ENCODE measurements at places on chromosomes 6 and 20. TPM values are rescaled to one million over a fixed set of nuclear protein-coding genes. Genes with fewer than 3 reads are reported as not detected.

Gene CYP39A1
- 8.3 TPM for total RNA-seq

- DNase-seq: no peak
Measured at GRCh38 chr6:157068691-157069324, 254.5 kb downstream of the TMEM242 start.

Gene HSPA12B
- 1.2 TPM for total RNA-seq

Gene ZSWIM1
- 13.0 TPM for total RNA-seq

- no peak for DNase-seq
Measured at GRCh38 chr6:150235218-150235617, 92.4 kb downstream of the PPP1R14C start.

DNA sequence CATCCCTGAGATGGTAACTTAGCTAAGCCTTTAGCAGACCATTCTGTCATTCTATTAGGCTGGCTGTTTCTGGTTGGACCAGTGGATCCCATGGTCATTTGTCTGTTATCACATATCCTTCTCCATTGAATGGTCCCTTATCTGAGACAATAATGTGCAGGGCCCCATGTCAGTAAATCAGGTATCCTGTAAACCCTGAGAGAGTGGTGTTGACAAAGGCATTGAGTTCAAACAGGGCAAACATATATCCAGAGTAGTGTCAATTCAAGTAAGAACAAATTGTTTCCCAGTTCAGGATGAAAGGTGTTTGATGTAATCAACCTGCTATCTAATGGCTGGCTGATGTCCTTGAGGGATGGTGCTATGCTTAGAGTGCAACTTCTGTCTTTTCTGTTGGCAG is 126.2 kb downstream of the LINC00237 start:
- DNase-seq: no peak

Gene F13A1
- 29.7 TPM for total RNA-seq

Gene GNMT
- 4.3 TPM for total RNA-seq

Gene BIRC7
- not detected for total RNA-seq

Gene RSPO3
- total RNA-seq: 10.7 TPM

Gene C20orf144
- total RNA-seq: not detected

DNA sequence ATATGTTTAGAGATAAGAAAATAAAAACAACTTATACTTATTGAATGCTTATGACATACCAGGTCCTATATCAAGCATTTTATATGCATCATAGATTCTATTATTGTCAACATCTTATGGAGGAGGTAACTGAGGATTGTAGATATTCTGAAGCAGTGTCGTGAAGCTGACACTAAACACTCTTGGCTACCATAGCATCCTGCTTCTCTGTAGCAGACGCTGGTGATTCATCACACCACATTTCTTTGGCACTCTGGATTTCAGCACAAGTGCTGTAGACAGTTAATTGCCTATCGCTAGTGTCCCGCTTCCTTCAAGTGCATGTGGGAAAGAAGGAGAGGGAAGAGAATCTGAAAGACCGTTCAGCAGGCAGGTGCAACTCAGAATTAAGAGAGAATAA is 317.1 kb downstream of the PLCB1 start:
- no peak for DNase-seq

GRCh38 chr20:38211200-38212097 is 46.4 kb upstream of the TGM2 start:
- DNase-seq: no peak

DNA sequence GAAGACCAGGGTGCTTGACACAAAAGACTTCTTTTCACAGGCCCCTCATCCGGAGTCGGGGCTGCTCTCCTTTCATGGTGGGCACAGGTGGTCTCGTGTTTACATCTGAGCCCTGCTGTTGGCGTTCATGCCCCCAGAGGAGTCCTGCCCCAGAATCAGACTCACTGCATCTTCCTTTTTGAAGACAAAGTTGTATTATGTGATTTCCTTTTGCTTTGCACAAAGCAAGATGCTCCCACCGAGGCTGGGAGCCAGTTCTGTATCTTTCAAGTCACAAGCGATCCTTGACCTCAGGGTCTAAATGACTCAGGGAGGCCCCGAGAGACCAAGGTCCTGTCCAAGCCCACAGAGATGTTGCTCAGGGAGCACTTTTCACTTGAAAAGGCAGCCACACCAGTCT is 330.5 kb downstream of the THBS2 start:
- no peak for DNase-seq

DNA sequence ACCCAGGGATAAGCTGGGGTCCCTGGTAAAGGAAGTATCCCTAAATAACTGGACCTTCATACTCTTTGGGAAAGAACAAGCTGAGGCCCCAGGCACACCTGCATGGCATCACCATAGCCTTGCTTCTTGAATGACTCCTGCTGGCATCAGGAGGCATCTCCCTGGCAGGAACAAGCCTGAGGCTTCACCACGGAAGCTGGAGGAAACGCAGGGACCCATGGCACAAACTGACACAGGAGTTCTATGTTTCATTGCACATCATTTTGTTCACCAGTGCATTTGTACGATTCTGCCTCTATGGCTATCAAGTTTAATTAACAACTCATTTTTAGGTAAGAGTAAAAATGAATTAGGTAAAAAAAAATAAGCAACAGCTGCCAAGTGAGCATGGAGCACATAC is 619 bp upstream of the PDE7B start:
- no peak for DNase-seq

GRCh38 chr6:122268394-122268793 is 131.1 kb upstream of the HSF2 start:
- DNase-seq: no peak

Measured in Peyer's patch (tissue), 4 donors.